ENCODE measurements at places on chromosomes 16 and 17.
A peak's percentile ranks its signal among the peaks of the same experiment; 100 is the strongest.

DNA sequence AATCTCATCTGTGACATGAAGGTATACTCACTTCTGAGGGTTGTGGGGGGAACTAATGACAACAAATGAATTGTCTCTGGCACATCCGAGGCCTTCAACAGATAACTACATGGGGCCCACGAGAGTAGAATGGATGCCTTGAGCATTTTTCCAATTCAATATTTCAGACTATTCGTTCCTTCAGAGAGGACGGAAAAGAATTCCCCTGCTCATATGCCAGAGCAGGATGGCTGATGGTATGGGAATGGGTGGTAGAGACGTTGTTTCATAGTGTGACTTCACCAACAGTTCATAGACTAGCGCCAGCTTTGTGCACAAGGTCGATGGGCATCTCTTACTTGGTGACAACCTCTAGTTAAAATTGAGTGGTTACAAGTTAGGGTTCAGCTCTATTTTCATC is 61.3 kb downstream of the HLF start:
- DNase-seq, result no peak

GRCh38 chr17:42002792-42003301 is 14.4 kb downstream of the DNAJC7 start:
- DNase-seq, result no peak

GRCh38 chr16:10729104-10730048 is 14.3 kb upstream of the NUBP1 start:
- no peak for DNase-seq

DNA sequence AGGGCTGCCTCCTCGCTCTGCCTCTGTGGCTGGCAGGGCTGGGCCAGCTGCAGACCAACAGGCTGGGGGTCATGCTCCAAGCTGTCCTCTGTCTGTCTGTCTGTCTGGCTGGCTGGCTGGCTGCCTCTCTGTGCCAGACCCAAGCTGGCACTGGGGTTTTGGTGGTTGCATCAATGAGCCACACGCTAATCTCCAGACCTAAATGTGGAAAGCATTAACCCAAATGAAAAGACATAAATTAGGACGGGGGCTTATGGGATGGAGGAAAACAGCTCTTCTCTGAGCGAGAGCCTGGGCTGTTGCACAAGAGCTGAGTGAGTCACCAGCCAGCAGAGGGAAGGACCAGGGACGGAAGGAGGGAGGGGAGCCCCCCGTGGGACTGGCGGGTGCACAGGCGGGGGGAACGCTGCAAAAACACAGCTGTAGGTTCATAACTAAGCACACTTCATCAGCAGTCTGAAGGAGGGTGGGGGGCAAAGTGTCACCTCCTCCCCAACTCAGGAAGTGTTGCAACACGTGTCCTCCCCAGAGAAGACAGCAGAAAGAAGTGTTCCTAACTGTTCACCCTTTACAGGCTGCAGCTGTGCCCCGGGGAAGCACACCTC is 83.4 kb downstream of the GAS7 start:
- DNase-seq, result peak; percentile 67

GRCh38 chr16:50072730-50073129 is 7.0 kb downstream of the HEATR3 start:
- DNase-seq, result no peak

DNA sequence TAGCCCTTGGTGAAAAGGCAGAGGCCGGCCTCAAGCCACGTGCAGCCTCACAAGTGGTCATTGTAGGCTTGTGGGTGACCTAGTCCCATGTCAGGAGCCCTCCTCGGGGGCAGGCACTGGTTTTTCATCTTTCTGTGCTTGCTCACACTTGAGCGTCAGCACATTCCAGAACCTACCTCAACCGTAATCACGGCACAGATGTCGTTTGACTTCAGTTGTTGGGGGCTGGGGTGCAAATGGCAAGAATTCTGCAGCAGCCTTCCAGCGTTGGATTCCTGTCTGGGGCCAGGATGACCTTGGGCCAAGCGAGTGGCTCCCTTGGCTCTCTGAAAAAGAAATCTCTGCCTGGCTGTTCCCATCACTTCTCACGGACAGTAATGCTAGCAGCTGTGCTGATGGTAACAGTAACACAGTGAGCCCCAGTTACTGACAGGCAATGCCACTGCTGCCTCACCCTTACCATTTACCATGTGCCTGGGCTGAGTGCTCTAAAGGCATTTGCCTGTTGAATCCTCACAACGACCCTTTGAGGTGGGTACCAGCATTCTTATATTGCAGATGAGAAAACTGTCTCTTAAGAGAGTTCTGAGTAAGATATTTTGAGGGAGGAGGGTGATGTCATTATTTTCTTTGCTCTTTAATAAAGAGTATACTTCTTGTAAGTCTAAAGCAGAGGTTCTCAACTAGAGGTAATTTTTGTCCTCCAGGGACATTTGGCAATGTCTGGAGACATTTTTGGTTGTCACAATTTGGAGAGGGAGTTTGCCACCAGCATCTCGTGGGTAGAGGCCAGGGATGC is 46.5 kb downstream of the KSR1 start:
- DNase-seq, result peak; percentile 32

GRCh38 chr17:57440522-57441269 is 184.4 kb downstream of the MSI2 start:
- DNase-seq, result peak; percentile 59

DNA sequence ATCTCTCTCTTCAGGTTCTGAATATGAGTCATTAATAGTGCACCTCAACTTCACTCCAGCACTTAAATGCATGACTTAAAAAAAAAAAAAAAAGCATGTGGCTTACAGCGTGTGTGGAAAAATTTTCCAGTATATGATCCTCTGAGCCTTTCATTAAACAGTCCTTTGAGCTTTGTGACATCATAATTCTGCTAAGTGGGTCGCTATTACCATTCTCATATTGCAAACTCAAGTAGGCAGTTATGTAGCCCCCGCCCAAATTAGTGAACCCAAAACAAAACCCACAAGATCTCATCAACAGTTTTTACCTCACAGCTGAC is 672 bp downstream of the CMTR2 start:
- no peak for DNase-seq

DNA sequence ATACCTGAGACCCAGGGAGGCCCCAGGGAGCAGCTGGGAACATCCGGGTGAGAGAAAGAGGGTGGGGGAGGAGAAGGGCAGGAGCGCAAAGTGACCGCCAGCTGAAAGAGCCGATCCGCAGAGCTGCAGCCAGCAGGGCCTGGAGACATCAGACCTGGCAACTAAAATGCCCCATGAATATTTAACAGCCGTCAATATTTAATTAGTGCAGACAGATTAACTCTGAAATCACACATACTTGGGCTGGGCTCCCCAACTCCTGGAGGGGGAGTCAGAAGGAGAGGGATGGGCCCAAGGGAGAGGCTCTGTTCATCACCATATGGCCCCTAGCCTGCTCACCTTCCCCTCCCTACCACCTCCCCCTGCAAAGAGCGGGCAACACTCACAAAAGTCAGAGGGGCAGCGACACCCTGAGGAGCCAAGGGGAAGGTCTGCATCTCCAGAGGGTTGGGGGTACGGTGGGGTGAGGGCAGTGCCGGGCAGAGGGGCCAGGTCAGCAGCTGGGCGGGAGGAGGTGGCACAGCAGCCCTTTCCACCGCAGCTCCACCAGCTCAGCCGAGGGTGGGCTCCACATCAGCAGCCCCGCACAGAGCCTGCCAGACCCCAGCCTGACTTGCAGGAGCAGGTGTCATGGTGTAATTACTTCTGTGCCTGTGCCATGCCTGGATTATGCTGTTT is 61.9 kb upstream of the CCL1 start:
- DNase-seq, result no peak

DNA sequence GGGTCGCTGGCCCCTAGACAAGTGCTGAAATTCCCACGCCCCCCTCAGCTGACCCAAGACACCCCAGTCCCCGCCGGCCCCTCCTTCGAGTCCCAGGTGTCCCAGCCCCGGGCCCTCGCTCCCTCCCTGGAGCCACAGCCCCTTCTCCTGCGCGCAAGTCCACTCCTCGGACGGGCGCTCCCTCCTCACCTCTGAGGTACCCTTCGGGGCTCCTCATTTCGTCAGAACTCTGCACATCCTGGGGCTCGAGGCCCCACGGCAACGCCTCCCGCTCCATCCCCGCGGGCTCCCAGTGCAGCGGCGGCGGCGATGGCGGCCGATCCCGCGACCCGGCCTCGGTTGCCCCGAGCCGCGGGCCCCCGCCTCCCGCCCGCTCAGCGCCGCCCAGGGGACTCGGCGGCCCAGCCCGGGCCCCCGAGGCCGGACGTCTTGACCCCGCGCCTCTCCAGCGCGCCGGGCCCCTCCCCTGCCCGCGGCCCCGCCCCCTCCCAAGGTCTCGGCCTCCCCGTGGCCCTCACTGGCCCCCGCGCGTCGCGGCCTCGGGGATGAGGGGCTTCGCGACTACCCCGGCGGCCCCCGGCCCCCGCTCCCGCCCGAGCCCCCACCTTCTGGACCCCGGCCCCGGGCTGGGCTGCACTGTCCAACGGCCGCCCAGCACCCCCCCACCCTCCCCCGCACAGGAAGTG is at the start of gene ZNF768:
ZNF768 (minus strand) TSS at position 430 of the 686 bp plus-strand sequence; CDS start at position 277, 153 bp downstream.
- peak; percentile 81 for DNase-seq

DNA sequence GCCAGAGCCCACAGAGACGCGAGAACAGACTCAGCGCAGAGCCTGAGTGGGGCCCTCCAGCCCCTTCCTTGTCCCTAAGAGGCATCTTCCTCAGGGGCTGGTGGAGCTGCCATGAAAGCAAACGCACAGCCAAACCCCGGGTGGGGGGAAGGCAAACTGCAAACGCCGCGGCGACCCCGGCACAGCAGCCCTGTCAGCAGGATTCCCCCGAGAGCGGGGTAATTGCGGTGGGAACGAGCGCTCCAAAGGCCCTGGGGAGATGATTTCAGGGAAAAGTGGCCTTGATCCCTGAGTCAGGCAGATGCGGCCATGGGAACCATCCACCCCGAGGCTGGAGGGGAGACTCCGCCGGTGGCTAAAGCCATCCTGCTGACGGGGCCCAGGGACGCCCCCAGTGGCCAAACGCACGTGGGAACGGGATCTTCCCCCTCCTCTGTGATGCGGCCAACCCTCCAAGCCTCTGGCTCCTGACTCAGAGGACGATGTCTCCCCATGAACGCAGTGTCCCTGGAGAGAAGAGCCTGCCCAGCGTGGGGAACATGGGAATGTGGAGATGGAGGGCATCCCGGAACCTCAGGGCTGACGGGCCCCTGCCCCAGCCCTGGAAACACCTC is 25.1 kb downstream of the SLC7A5 start:
- DNase-seq, result no peak

- no peak for DNase-seq
Measured at GRCh38 chr17:81480140-81481072, 32.2 kb downstream of the ACTG1 start.

GRCh38 chr17:73324160-73324475 is 12.3 kb upstream of the CDC42EP4 start:
- no peak for DNase-seq

DNA sequence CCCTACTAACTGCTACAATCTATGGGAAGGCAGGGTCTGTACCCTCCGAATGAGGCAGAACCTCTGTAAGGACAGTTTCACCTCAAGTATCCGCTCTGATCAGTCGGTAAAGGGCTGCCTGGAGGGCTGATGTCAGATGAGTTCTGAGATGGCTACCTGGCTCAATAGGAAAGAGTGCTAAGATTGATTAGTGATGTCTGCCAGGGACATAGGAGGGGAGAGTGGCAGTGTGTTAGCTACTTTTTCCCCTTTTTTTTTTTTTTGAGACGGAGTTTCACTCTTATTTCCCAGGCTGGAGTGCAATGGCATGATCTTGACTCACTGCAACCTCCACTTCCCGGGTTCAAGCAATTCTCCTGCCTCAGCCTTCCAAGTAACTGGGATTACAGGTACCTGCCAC is 39.1 kb upstream of the CDC42EP4 start:
- DNase-seq, result no peak

- no peak for DNase-seq
Measured at GRCh38 chr17:58232707-58233156, 5.7 kb upstream of the LPO start.

DNA sequence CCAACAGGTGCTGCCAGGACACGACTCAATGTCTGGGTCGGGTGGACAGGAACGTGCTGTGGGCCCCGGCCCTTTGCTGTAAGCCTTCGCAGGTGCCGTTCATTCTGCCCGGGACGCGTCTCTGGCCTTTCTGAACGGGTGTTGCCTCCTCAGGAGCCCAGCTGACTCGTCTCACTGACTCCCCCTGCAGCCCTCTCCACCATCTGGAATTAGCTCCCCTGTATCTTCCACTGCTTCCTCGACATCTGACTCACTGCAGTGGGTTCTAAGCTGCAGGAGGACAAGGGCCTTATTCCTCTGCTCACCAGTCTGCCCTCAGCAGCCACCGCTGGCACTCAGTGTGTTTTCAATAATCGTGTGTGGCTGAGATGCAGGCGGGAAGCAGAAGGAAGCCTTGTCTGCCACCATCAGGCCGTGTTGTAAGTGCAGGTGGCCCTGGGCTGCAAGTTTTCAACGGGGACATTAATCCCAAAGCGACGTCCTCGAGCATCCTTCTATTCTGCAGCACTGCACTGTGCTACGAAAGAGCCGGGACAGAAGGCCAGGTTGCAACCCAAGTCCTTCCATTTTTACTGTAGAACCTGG is 256.2 kb downstream of the FOXL1 start:
- no peak for DNase-seq

DNA sequence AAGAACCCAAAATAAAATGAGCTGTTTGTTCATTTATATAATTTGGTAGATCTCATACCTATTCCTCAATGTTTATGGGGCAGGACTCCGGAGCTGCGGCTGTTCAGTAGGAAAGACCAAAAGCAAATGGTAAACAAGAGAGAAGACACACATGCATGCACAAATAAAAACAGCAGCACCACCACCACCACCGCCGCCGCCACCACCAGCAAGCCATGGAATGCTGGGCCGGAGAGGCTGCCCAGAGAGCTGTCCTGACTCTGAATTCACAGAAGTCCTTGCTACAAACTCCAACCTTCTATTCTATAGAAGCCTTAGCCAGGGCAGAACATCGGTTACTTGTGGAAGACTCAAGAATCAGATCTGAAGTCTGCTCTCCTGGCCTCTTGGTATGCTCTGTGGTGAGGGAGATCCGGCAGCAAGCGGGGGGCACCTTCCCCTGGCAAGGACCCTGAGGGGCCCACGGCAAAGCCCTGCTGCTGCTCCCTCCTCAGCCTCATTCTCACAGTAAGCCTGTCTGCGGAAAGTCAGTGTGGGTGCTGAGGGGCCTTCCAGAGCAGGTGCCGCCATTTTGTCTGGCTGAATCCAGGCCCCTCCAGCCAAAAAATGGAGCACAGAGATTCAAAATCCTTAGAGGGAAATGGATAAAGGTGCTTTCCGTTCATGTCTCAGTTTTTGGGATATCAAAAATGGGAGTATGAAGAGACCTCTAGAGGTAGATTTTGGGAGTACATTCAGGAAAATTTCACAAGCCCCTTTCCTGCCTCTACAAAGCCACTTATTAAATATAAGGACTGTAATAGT is 6.4 kb upstream of the FOXJ1 start:
- DNase-seq, result no peak

DNA sequence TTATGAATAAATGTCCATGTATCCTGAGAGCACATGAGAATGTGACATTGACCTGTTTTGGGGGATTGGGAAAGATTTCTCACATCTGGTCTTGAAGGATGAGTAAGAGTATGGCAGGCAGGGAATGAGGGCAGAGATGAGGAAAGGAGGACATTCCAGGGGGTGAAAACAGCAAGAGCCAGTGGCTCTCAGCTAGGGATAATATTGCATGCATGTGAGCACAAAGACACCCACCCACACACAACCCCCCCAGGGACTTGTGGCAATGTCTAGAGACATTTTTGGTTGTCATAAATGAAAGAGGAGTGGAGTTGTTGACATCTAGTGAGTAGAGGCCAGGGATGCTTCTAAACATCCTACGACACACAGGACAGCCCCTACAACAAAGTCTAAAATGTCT is 6.0 kb downstream of the MYO1D start:
- DNase-seq, result no peak
